ENCODE measurements at places on chromosomes 1 and 21. TPM values are rescaled to one million over a fixed set of nuclear protein-coding genes. Genes with fewer than 3 reads are reported as not detected.

GRCh38 chr1:81129366-81129765 is 671.4 kb upstream of the ADGRL2 start:
- no peak for DNase-seq

- no peak for DNase-seq
These were observed 10.0 kb upstream of the EFHD2 start for GRCh38 chr1:15399710-15400109.

NPHS2 gene
- not detected for total RNA-seq

NPR1 gene
- total RNA-seq: 0.19 TPM

Data from neural progenitor cell (in vitro differentiated cells).